Thyroid gland (tissue), 4 donors: ENCODE measurements at places on chromosomes 12 and 14. TPM values are rescaled to one million over a fixed set of nuclear protein-coding genes. Genes with fewer than 3 reads are reported as not detected.

The GLIPR1L1 gene
- total RNA-seq: not detected

The ZNF605 gene
- 26.1 TPM for total RNA-seq

The RHEBL1 gene
- not detected for total RNA-seq

The IFNG-AS1 gene
- total RNA-seq: not detected

The CCDC197 gene
- not detected for total RNA-seq

The ZNF84 gene
- 36.5 TPM for total RNA-seq

The LUM gene
- total RNA-seq: 840 TPM

The FAM90A1 gene
- 0.39 TPM for total RNA-seq

The MAP3K9 gene
- total RNA-seq: 7.7 TPM

The RIPK3 gene
- 20.6 TPM for total RNA-seq

DNA sequence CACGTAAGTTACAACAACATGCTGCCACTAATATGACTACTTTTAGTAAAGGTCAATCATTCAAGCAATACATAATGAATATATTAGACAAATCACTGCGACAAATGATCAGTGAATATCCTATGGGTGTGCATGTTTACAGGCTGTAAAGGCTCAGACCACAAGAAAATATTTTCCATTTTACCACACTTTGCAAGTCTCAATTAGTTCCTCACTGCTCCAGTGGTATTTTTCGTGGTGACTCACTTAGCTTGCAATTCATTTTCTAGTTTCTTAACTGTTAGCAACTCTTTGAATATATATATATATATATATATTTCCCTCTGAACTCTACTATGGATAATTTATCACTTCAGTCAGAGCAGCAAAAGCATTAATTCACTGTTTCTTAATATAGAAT lies 96.9 kb downstream of the EML5 start:
- H3K27ac ChIP-seq: no peak overlapping the region
- H3K4me1 ChIP-seq: no peaks in the 10 kb centered on the region
- no peak for DNase-seq
- H3K36me3 ChIP-seq: no peaks in the 10 kb centered on the region

- no peaks in the 10 kb centered on the region for H3K36me3 ChIP-seq
- no peak overlapping the region for H3K4me3 ChIP-seq
- no peak for DNase-seq
- no peaks in the 10 kb centered on the region for H3K27me3 ChIP-seq
- H3K27ac ChIP-seq: no peak overlapping the region
Measured at GRCh38 chr14:43471595-43471994, 1035.5 kb downstream of the FSCB start.

GRCh38 chr12:127304751-127305725 lies 961.9 kb upstream of the TMEM132C start:
- H3K27ac ChIP-seq: no peak overlapping the region
- no peaks in the 10 kb centered on the region for H3K27me3 ChIP-seq
- no peaks in the 10 kb centered on the region for H3K36me3 ChIP-seq

- no peaks in the 10 kb centered on the region for H3K36me3 ChIP-seq
- no peaks in the 10 kb centered on the region for H3K27me3 ChIP-seq
- H3K27ac ChIP-seq: no peak overlapping the region
- H3K4me3 ChIP-seq: no peak overlapping the region
- DNase-seq: no peak
- H3K4me1 ChIP-seq: peaks cover 10% of the 10 kb centered on the region
Measured at GRCh38 chr12:16474801-16475200, 127.4 kb downstream of the MGST1 start.

DNA sequence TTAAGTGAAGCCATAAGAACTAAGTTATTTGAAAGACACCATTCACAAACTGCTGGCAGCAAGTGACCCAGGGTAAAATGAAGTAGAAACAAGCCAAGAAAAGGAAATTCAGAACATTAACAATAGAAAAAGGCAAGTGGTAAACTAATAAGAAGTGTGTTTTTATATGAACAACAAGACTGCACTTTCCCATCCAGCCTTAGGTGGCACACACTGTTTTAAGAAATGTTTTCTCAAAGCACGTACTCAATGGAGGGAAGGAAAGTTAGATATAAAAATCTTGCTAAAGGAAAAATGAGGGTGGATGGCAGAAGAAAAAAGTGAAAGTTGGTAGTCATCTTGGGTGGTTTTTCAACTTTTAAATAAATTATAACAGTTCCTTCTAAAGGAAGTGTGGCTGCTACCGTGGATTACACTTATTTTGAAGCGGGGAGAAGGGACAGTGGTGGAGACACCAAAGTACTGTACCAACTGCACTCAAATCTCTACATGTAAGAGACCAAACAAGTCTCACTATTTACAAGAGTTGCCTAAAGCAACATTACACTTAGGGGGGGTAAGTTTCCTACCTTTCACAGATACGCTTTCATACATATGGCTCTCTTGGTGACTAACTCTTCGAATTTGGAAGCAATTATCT lies 58.8 kb downstream of the SEL1L start:
- H3K4me3 ChIP-seq: no peak overlapping the region
- peaks cover 15% of the 10 kb centered on the region for H3K36me3 ChIP-seq
- no peak for DNase-seq
- no peaks in the 10 kb centered on the region for H3K4me1 ChIP-seq

GRCh38 chr14:39279515-39279914 lies 45.8 kb downstream of the MIA2 start:
- H3K4me3 ChIP-seq: no peak overlapping the region
- H3K27ac ChIP-seq: no peak overlapping the region
- H3K36me3 ChIP-seq: peaks cover 6% of the 10 kb centered on the region
- no peaks in the 10 kb centered on the region for H3K4me1 ChIP-seq
- H3K27me3 ChIP-seq: no peaks in the 10 kb centered on the region

- no peak overlapping the region for H3K4me3 ChIP-seq
- H3K27me3 ChIP-seq: no peaks in the 10 kb centered on the region
- H3K4me1 ChIP-seq: peaks cover 31% of the 10 kb centered on the region
- peak; percentile 82 for DNase-seq
- peaks cover 12% of the 10 kb centered on the region for H3K36me3 ChIP-seq
Measured at GRCh38 chr12:124917841-124918621, 3.6 kb upstream of the UBC start.

GRCh38 chr14:74988993-74989392 lies 13.7 kb upstream of the EIF2B2 start:
- H3K4me1 ChIP-seq: peaks cover 15% of the 10 kb centered on the region
- DNase-seq: no peak
- H3K27me3 ChIP-seq: no peaks in the 10 kb centered on the region

GRCh38 chr12:8687846-8688601 lies 9.8 kb upstream of the RIMKLB start:
- no peak overlapping the region for H3K4me3 ChIP-seq
- DNase-seq: peak; percentile 51
- peaks cover 33% of the 10 kb centered on the region for H3K4me1 ChIP-seq

- peak overlapping the region; percentile 91 for H3K27ac ChIP-seq
- no peaks in the 10 kb centered on the region for H3K4me1 ChIP-seq
- H3K27me3 ChIP-seq: no peaks in the 10 kb centered on the region
- no peak overlapping the region for H3K4me3 ChIP-seq
- H3K36me3 ChIP-seq: no peaks in the 10 kb centered on the region
- DNase-seq: peak; percentile 48
Measured at GRCh38 chr12:41205070-41205709, 17.1 kb downstream of the PDZRN4 start.

GRCh38 chr14:95195031-95195430 lies 37.7 kb upstream of the DICER1 start:
- no peak overlapping the region for H3K4me3 ChIP-seq

DNA sequence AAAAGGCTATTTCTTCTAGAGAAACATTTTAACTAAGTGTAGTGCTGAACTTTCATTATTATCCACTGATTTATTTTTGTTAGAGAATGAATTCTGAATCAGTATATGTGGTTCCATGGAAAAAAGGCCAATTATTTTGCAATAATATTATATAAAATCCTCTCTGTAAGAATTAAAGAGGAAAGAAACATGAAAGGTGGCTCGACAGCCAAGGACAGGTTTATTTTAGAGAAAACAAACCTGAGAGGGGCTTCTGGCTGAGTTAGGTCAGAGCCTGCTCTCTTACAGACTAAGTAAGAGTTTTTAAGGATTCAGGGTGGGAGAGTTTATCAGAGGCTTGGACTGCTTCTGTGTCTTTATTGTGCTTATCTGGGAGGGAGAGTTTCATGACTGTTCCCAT lies 46.7 kb upstream of the GUCY2C start:
- no peak overlapping the region for H3K4me3 ChIP-seq
- no peaks in the 10 kb centered on the region for H3K27me3 ChIP-seq
- H3K4me1 ChIP-seq: no peaks in the 10 kb centered on the region
- no peaks in the 10 kb centered on the region for H3K36me3 ChIP-seq

DNA sequence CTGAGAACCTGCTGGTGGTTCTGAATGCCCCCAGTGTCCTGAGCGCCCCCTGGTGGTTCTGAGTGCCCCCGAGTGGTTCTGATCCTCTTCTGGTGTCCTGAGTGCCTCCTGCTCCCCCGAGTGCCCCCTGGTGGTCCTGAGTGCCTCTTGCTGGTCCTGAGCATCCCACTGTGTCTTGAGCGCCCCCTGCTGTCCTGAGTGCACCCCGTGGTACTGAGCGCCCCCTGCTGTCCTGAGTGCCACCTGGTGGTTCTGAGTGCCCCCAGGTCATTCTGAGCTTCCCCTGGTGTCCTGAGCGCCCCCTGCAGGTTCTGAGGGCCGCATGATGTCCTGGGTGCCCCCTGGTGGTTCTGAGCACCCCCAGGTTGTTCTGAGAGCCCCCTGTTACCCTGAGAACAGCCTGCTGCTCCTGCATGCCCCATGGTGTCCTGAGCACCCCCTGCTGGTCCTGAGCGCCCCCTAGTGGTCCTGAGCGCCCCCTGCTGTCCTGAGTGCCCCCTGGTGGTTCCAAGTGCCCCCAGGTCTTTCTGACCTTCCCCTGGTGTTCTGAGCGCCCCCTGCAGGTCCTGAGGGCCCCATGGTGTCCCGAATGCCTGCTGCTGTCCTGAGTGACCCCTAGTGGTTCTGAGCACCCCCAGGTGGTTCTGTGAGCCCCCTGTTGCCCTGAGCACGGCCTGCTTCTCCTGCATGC lies 1165.4 kb downstream of the TMEM121 start:
- no peak for DNase-seq
- H3K27ac ChIP-seq: no peak overlapping the region
- H3K27me3 ChIP-seq: no peaks in the 10 kb centered on the region
- H3K4me3 ChIP-seq: no peak overlapping the region

- H3K36me3 ChIP-seq: no peaks in the 10 kb centered on the region
- H3K4me3 ChIP-seq: no peak overlapping the region
- no peak for DNase-seq
- H3K4me1 ChIP-seq: no peaks in the 10 kb centered on the region
- H3K27ac ChIP-seq: no peak overlapping the region
- H3K27me3 ChIP-seq: no peaks in the 10 kb centered on the region
Measured at GRCh38 chr12:93115646-93116045, 186.6 kb upstream of the EEA1 start.

- peaks cover 8% of the 10 kb centered on the region for H3K4me1 ChIP-seq
- DNase-seq: no peak
- no peaks in the 10 kb centered on the region for H3K36me3 ChIP-seq
- no peak overlapping the region for H3K4me3 ChIP-seq
- H3K27ac ChIP-seq: no peak overlapping the region
Measured at GRCh38 chr12:25960961-25961360, 2.5 kb downstream of the RASSF8 start.

- no peak overlapping the region for H3K4me3 ChIP-seq
- no peaks in the 10 kb centered on the region for H3K27me3 ChIP-seq
- no peak overlapping the region for H3K27ac ChIP-seq
- H3K36me3 ChIP-seq: no peaks in the 10 kb centered on the region
Measured at GRCh38 chr12:66072135-66072534, 58.4 kb downstream of the LLPH start.

GRCh38 chr12:99281277-99281676 lies 366.3 kb upstream of the GARIN6 start:
- H3K4me1 ChIP-seq: no peaks in the 10 kb centered on the region
- H3K4me3 ChIP-seq: no peak overlapping the region
- H3K27me3 ChIP-seq: no peaks in the 10 kb centered on the region

- no peaks in the 10 kb centered on the region for H3K36me3 ChIP-seq
- peaks cover 15% of the 10 kb centered on the region for H3K4me1 ChIP-seq
- no peaks in the 10 kb centered on the region for H3K27me3 ChIP-seq
- H3K27ac ChIP-seq: peak overlapping the region; percentile 16
Measured at GRCh38 chr14:81402123-81402495, 2.0 kb upstream of the STON2 start.

- H3K4me1 ChIP-seq: peaks cover 25% of the 10 kb centered on the region
- no peaks in the 10 kb centered on the region for H3K36me3 ChIP-seq
- H3K27me3 ChIP-seq: no peaks in the 10 kb centered on the region
- H3K4me3 ChIP-seq: no peak overlapping the region
Measured at GRCh38 chr12:3131129-3131528, 54.0 kb downstream of the TSPAN9 start.

GRCh38 chr12:97047361-97047760 lies 140.3 kb downstream of the NEDD1 start:
- no peaks in the 10 kb centered on the region for H3K36me3 ChIP-seq
- peaks cover 17% of the 10 kb centered on the region for H3K4me1 ChIP-seq
- H3K27ac ChIP-seq: no peak overlapping the region
- no peak for DNase-seq

GRCh38 chr14:80404413-80404812 lies 193.1 kb upstream of the DIO2 start:
- H3K4me1 ChIP-seq: peaks cover 25% of the 10 kb centered on the region
- no peaks in the 10 kb centered on the region for H3K36me3 ChIP-seq
- no peak overlapping the region for H3K27ac ChIP-seq
- H3K4me3 ChIP-seq: no peak overlapping the region

DNA sequence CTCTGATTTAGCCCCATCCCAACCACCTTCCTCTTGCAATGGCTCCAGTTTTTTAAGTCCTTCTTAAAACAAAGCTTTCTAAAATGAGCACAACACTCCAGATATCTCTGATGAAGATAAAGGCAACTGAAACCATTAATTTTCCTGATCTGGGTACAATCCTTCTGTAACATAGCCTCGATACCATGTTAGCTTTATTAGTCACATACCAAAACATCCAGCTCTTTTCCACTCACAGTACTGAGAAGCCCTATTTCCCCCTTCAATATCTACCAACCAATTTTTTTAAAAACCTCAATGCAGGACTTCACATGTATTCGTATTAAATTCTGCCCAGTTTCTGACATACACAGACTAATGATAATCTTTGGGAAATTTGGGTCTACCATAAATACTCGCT lies 105.9 kb downstream of the MED13L start:
- H3K27me3 ChIP-seq: no peaks in the 10 kb centered on the region
- H3K36me3 ChIP-seq: no peaks in the 10 kb centered on the region
- no peak for DNase-seq
- peaks cover 5% of the 10 kb centered on the region for H3K4me1 ChIP-seq

DNA sequence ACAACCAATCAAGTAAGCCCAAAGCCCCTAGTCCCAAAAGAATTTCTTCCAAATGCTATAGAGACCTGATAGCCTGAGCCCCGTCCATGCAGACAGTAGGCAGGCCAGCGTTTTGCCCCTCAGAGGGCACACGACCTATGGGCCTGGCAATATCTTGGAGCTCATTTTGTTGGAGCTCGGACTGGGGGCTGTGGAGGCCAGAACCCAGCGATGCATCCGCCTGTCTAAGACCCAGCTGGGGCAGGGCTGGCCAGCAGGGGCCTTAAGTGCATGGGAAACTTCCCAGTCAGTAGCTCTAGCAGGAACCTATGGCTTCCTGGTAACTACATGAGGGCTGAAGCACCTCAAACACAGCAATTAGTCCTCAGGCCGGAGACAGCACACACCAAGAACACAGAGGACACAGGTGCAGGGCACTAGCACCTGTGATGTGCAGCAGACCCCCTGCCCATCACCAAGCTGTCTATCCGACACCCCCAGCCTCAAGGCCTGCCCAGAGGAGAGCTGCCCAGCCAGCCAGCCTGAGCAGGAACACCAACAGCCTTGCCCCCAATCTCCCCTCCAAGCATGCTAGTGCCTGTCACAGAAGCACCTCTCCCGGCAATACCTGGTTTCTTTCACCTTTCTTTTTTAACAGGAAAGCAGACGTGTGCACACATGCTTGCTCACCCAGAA lies 50.8 kb downstream of the ARL6IP4 start:
- H3K27me3 ChIP-seq: no peaks in the 10 kb centered on the region
- H3K4me1 ChIP-seq: no peaks in the 10 kb centered on the region
- no peaks in the 10 kb centered on the region for H3K36me3 ChIP-seq
- DNase-seq: no peak
- H3K27ac ChIP-seq: no peak overlapping the region
